ENCODE measurements at places on chromosomes 6 and 20. TPM values are rescaled to one million over a fixed set of nuclear protein-coding genes. Genes with fewer than 3 reads are reported as not detected.

Gene ZBTB46
- 0.23 TPM for polyA plus RNA-seq

Gene TREM2
- 4.2 TPM for polyA plus RNA-seq

Gene LRRC73
- polyA plus RNA-seq, result 0.47 TPM

Gene DNAH8
- polyA plus RNA-seq, result not detected

Gene CD109
- polyA plus RNA-seq, result 0.46 TPM

Gene MATN4
- not detected for polyA plus RNA-seq

Gene MOCS1
- 16.2 TPM for polyA plus RNA-seq

Gene PLEKHG1
- polyA plus RNA-seq, result 4.2 TPM

Gene MUC22
- polyA plus RNA-seq, result not detected

Gene TFAP2C
- not detected for polyA plus RNA-seq

Gene DST
- 79.8 TPM for polyA plus RNA-seq

Gene POPDC3
- 0.32 TPM for polyA plus RNA-seq

Gene TLDC2
- 25.8 TPM for polyA plus RNA-seq

Gene ANKEF1
- polyA plus RNA-seq, result 2.4 TPM

Gene YIPF3
- polyA plus RNA-seq, result 42.6 TPM

Gene HLA-DPA1
- 49.2 TPM for polyA plus RNA-seq

Gene TUBB1
- 0.03 TPM for polyA plus RNA-seq

Gene TMEM200A
- 5.3 TPM for polyA plus RNA-seq

Gene AIF1
- 114 TPM for polyA plus RNA-seq

Gene BHLHE23
- polyA plus RNA-seq, result not detected

Gene RIPOR2
- polyA plus RNA-seq, result 1.8 TPM

Gene NFKBIE
- 16.2 TPM for polyA plus RNA-seq

Gene TAGAP
- polyA plus RNA-seq, result 1.2 TPM

Gene CST5
- not detected for polyA plus RNA-seq

Gene SAPCD1
- polyA plus RNA-seq, result 8.7 TPM

Gene SAMD3
- 3.7 TPM for polyA plus RNA-seq

Gene SAMD10
- polyA plus RNA-seq, result 2.8 TPM

Gene WFDC10B
- polyA plus RNA-seq, result 0.52 TPM

Gene RFX6
- polyA plus RNA-seq, result 1.8 TPM

Gene SFTA2
- 3.6 TPM for polyA plus RNA-seq

Gene INSM1
- polyA plus RNA-seq, result 1.4 TPM

Gene LPA
- polyA plus RNA-seq, result 0.01 TPM

Gene UBE2J1
- 40.8 TPM for polyA plus RNA-seq

Gene C6orf163
- polyA plus RNA-seq, result 0.71 TPM

Gene PSMB9
- polyA plus RNA-seq, result 129 TPM
